ENCODE measurements at places on chromosomes 2 and 18.

- no peak for DNase-seq
Measured at GRCh38 chr18:74436158-74436769, 20.8 kb downstream of the DIPK1C start.

- no peak for DNase-seq
Measured at GRCh38 chr2:233705911-233706506, 6.7 kb upstream of the UGT1A5 start.

- DNase-seq, result no peak
Measured at GRCh38 chr18:50494569-50494968, 65.3 kb upstream of the MAPK4 start.

- DNase-seq, result no peak
Measured at GRCh38 chr2:61326423-61326822, 144.5 kb downstream of the USP34 start.

DNA sequence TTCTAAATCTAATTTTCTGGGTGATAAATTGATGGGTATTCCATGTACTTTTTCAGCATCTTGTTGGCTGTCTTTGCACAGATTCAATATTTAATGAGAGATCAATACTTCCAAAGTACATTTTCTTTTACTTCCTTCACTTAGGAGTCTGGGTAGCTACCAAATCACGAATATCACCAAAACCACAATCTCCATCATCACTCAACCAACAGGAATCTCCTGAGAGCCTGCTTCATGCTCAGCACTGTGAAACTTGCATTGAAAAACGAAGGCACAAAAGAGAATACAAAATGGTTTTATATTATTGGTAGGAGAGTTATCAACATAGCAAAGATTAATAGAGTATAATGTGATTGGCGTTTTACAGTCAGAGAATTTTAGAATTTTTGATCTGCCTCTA, 261.5 kb upstream of the DSEL start:
- no peak for DNase-seq

GRCh38 chr18:63152096-63152495, 167.5 kb downstream of the BCL2 start:
- no peak for DNase-seq

- DNase-seq, result no peak
Measured at GRCh38 chr2:234003972-234004617, 46.4 kb upstream of the SPP2 start.

DNA sequence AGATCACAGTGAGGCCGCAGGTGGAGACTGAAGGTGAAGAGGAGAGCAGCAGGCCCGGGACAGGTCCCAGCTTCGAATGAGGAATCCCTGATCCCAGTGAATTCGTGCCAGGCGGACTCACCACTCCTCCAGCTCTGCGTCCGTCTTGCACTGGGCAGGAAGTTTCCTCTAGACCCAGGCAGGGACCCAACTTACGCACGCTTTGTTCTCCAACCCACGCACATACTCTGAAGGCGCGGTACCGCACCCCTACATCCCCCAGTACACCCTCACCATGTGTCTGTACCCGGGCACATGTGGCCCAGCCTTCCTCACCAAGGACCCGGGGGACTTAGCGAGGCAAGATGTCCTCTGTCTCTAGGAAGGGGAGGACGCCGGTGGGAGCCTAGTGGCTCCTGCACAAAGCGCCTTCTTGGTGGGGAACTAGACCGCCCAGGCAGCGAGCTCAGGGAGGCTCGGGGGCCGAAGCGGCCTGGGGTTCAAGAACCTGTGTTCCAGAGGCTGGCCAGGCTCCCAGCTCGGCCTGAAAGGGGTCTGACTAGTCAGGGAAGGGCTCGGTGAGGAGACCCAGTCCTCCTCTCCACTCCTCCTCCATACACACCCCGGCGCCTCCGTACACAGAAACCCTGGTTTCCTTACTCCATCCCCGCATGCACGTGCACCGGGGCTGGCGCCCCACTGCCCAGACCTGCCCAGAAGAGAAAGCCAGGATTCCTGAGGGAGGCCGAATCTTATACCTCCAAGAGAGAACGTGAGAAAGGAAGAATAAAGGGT, 38.3 kb upstream of the ATP6V1B1 start:
- no peak for DNase-seq

DNA sequence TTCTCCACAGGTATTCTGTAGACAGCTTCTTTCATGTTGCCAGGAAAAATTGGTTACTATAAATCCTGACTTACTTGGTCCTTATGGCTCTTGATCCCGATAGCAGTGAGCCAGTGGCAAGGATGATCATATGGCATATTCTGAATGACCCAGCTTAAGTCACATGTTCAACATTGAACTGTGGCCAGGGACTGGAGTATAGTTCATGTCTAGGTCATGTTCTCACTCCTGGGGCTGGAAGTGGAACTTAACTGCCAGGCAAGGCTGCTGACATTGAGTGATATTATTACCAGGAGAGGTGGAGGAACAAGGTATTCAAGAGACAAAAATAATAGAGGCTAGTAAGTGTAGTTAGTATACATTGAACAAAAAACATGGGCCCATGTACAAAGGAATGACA, 26.2 kb downstream of the R3HDM1 start:
- DNase-seq, result no peak

GRCh38 chr2:119696494-119697030, 17.6 kb downstream of the TMEM177 start:
- DNase-seq, result no peak

GRCh38 chr18:76759056-76759455, 63.3 kb upstream of the ZNF236 start:
- no peak for DNase-seq

- no peak for DNase-seq
Measured at GRCh38 chr2:111673526-111673925, 210.5 kb downstream of the ANAPC1 start.

DNA sequence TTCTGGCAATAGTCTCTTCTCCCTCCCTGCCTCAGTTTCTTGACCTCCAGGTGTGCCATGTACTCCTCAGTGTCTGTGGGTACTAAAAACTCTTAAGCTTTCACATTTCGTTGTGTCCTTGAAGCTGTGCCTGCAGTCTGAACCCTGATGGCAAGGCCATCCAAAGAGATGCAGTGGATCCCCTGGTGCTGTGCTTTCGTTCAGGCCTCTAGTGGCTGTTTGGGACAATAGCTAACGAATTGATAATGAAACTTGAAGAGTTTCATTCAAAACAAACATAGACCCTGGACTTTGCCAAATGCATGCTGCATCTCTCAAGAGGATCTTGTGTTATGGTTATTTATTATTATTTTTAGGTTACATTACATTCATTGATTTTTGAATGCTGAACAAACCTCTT, 523.1 kb upstream of the FSIP2 start:
- DNase-seq, result no peak

DNA sequence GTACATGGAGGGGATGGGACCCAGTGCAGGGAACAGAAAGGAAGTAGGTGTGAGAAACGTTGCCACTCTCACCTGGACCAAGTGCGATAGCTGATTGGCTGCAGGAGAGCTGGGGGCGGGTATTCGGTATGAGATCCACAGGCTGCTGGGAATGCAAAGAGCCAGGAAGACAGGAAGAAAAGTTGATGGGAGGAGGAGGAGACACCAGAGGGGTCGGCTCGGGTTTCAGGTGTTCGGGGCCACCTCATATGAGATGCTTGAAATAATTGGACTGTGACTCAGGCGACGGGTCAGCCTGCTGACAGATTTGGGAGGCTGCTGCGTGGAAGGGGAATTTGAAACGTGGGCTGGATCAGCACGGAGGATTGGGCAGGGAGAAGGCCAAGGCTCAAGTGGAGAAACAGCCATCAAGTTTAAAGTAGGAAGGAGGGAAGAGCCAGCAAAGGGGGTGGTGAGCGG, 65.1 kb downstream of the MRPS9 start:
- no peak for DNase-seq

- DNase-seq, result no peak
Measured at GRCh38 chr2:37916512-37917082, 8.5 kb upstream of the RMDN2 start.

GRCh38 chr2:98518101-98518500, 73.4 kb downstream of the INPP4A start:
- DNase-seq, result peak; percentile 42

- DNase-seq, result no peak
Measured at GRCh38 chr18:55433648-55434047, 154.3 kb downstream of the TCF4 start.

DNA sequence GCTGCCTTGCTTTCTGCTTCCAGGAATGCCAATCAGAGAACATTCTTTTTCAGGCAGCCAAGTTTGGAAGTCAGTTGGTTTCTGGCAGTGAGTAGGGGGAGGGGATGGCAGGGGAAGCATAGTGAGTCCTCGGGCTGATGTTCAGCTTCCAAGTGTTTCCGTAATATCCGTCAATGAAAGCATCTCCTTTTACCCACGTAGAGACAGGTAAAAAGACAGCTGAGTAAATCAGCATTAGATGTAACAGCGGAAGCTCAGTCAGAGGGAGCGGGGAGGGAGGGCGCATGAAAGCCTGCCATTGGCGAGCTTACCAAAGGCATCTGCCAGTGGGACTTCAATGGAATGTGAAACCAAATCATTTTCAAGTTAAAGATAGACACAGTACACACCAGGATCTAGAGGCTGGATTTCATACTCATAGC, 117.1 kb upstream of the DTNA start:
- DNase-seq, result no peak

DNA sequence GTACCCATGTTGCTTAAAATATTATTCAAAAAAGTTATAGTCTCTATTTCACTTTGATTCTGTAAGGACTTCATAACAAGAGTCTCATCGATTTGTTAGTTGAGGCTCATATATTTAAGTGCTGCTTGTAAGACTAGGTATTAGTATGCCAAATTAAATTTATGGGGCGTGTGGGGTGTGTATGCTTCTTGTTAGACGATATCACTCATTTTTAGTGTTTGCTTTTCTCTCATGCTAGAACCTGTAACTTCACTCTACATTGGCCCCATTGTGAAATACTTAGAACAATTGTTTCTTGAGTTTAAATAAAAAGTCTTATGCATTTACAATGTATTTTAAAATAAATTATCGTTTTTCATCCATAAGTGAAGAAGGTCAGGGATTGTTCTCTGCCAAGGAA, 63.6 kb downstream of the CTNNA2 start:
- no peak for DNase-seq

DNA sequence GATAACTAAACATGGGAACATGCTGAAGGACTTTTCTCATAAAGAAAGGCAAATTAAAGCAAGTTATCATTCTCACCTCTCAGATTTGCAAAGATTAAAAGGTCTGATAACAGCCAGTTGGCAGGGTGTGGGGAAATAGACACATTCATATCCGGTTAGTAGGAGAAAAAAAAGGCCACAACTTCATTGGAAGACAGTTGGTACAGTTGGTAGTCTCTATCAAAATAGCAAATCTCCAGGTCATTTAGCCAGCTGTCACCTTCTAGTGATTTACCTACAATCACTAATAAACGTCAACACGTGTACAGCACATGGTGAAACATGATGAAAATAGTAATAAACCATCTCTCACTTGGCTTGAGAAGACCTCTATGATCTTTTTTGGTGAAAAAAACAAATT, 16.6 kb downstream of the INPP5D start:
- no peak for DNase-seq

GRCh38 chr2:197378494-197379307, 56.1 kb downstream of the SF3B1 start:
- DNase-seq, result peak; percentile 35

- no peak for DNase-seq
Measured at GRCh38 chr2:112092286-112093041, 37.4 kb downstream of the TMEM87B start.

DNA sequence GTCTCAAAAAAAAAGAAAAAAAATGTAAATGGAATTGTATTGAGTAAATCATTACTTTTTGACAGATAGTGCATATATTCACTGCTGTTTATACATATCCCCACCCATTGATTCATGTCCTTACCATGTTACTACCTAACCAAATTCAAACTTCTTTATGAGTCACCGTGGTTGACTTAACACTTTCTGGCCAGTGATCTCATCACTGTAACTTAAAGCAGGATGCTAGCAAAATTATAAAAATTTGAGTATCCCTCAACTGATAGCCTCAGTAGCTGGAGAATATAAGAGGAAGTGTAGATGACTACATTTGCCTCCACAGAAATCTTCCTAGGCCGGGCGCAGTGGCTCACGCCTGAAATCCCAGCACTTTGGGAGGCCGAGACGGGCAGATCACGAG, 13.4 kb downstream of the CNOT9 start:
- DNase-seq, result no peak

DNA sequence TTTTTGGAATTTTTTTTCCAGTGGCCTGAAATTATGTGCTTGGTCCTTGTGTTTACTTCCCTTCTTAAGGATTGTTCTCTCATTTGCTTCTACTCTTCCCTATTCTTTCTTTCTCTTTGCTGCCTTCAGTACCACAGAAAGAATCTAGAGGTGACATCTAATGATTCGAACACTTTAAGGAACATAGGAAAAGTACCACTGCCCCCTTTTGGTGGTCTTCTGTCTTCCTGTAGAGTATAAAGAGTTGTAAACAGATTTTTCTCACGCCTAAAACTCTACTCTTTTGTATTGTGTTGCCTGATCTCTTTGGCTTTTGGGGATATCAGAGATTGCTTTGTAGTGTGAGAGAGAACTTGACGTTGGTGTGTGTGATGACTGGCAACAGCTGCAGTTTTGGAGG, 7.0 kb upstream of the SCTR start:
- no peak for DNase-seq

- no peak for DNase-seq
Measured at GRCh38 chr2:99365661-99366060, 28.5 kb downstream of the EIF5B start.

- DNase-seq, result no peak
Measured at GRCh38 chr2:198890490-198890889, 567.2 kb downstream of the SATB2 start.

DNA sequence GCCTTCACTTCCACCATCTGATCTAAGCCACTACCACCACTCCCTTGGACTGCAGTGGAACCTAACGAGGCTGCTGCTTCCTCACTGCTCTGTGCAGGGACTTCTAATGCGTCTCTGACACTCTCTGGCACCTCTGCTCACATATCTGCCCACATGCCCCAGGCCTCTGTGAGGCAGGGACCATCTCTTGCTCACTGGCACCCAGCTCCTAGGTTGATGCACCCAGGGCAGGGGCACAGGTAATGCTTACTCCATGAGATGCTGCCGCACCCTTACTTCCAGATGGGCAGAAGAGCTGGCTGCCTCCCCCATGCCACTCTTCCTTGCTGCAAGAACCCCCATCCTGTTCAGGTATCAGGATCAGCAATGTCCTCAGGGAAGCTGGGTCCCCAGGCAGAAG, 294.0 kb upstream of the HS6ST1 start:
- no peak for DNase-seq

DNA sequence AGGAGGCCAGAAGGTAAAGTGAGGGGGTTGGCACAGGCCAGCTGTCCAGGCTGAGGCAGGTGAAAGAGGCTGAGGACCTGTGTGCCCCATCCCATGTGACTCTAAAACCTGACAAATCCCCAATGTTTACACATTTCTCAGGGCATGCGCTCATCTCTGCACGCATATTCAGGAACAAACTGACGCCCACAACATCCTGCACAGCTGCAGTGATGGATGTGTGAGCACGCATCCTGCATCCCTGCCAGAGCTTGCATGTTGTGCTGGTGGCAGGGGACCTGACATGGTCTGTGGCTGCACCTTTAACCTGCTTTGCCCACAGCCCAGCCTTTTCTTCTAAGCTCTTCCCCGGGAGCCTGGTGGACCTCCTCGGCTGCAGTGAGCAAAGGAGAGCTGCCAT, 83.1 kb downstream of the FBXO15 start:
- DNase-seq, result peak; percentile 17

- peak; percentile 49 for DNase-seq
Measured at GRCh38 chr18:3061581-3062312, 48.8 kb upstream of the LPIN2 start.

Data from T-cell (primary cell).